C1 segment of cervical spinal cord (tissue), 14 donors: ENCODE measurements at places on chromosomes 3 and 15.

DNA sequence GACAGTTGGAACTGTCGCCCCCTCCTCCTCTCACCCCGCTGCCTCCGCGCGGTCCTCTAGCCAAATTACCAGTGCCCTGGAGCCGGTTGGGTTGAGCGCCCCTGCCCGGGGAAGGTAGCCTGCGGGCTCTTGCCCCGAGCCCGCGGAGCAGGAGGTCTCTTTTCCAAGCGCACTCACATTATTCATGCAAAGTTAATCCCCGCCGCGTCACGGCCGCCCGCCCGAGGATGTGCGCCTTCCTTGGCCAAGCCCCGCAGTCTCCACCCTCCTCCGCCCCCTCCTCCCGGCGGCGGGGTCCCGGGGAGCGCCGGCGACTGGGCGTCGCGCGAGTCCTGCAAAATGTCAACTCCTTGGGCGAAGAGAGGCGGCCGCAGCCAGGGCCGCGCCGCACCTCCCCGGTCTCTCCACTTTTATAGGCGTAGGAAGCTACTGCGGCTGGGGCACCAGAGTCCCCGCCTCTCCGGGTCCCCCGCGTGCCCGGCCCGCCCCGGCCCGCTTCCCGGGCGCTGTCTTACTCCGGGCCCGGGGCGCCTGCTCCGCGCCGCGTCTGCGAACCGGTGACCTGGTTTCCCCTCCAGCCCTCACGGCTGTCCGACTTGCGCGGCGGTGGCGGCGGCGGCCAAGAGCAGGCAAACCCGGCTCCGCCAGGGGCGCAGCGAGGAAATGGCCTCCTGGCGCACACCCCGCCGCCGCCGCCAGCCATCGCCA lies at the start of gene THRB:
Gene THRB (minus strand): TSS at position 233 of the 708 bp plus-strand sequence.
- peak; percentile 80 for DNase-seq

GRCh38 chr3:133065193-133065961 lies 27.2 kb downstream of the TMEM108 start:
- DNase-seq: no peak

DNA sequence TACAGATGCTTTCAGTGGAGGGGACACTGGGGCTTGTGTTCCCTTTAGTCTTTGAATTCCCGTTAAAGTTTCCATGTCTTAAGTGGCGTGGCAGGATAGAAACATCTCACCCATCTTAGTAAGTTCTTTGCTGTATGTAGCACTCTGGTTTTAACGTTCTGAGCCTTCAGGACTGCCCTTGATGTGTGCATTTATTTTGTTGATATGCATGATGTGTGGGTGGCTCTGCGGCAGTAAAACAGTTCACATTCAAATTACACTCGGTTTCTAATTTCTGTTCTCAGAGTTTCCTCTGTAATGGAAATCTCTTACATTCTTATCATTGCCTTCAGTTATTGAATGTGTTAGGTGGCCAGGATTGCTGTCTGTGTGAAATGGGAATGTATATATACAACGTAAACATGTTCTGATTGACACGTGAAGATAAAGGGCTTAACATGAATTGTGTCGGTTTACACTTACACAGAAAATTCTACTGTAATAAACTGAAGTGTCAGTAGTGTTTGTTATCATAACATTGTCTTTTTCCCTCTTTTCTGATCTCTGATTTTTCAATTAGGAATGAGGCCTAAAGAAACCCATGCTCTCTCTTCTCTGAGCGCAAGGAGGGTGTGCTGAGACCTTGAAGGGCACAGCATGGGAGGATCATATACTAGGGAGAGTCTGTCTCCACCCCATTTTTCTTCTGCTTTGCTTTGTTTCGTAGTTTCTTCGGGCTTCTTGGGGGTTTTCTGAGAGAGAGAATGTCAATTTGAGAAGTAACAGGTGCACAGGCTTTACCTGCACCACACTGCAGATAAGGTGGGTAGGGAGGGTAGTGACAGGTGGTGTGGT lies 51.5 kb downstream of the IGF1R start:
- no peak for DNase-seq

DNA sequence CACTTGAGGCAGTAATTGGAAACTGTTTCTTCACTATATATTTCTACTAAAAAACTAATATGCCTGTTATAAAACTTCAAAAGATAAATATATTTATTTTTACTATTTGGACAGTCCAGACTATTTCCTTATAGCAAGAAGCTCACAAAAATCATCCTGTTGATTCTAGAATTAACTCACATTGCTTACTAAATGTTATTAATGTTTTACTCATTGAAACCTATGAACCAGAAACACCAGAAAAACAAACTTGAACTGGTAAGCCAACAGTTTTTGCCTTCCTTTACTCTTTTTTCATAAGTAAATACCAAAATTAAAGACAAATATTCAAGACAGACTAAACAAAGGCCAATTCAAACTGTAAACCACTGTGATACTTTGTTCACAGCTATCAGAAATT lies 26.4 kb downstream of the TOMM70 start:
- DNase-seq: no peak

DNA sequence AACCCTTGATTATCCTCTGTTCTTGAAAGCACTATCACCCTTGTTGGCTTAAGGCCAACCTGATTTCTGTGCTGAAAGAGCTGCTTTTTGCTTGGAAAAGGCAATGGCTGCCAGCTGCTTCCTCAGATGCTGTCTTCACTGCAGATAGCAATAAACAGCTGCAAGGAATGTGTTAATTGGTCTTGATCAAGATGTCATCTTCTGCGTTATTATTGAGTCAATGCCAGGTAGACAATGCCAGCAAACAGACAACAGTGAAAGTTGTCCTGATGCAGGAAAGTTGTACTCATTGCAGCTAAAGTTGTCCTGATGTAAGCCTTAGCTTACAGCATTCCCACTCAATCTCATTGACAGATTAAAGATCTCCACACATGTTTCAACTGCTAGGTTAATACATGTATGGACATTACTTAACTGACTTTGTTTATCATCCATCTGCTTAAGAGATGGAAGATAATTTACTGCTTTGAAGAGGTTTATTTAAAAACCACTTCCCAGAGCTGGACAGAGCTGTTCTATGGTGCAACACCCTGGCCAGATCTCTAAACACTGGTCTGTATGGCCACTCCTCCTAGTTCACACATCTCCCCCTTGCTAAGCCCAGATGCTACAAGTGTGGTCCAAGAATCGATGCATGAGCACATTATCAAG lies 251.0 kb upstream of the MCTP2 start:
- DNase-seq: no peak

DNA sequence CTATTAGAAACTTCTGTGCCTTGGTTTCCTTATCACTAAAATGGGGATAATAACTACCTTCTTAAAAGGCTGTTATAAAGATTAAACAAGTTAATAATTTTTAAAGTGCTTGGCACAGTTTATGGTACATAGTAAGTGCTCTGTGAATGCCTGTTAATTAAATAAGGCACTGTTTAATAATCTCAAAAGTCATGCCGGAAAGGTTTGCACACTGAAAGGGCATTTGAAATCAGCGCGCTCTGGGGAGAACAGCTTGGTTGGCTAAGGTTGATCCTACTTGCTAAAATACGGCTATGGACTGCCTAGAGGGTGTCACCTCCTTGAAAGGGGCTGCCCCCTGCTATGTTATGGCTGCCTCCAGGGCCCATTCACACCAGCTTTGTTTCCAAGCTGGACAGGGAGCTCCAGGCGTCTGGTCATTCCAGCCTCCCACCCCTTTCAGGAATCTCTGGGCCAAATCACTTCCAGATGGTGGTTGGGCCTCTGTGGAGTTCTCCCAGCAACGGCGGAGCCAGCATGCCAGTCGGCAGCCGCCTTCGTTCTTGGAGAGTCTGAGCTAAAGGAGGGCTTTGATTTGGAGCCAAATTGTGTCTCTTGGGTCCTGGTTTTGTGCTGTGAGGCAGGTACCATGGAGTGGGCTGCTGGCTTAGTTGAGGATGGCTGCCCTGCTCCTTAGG lies 5.9 kb downstream of the FLNB start:
- no peak for DNase-seq

GRCh38 chr3:179391906-179392305 lies 44.4 kb downstream of the MFN1 start:
- DNase-seq: no peak

- DNase-seq: peak; percentile 70
Observed at GRCh38 chr3:155805802-155806618, at the start of gene C3orf33. C3orf33 (minus strand) TSS chr3:155806278; CDS start chr3:155806252, 26 bp downstream.

DNA sequence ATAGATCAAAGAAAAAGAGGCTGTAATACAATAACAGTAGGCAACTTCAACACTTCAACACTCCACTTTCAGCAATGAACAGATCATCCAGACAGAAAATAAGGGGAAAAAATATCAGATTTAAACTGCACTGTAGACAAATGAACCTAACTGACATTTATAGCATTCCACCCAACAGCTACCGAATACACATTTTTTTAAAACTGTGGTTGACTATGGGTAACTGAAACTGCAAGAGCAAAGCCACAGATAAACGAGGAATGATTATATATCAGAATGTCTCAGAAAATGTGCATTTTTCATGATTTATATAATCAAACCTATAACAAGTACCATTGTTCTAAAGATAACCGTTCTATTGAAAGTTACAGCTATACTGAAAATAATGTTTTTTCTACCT lies 514.9 kb upstream of the DPPA4 start:
- DNase-seq: no peak

- DNase-seq: no peak
Observed at GRCh38 chr3:112682361-112682760, 41.4 kb upstream of the CCDC80 start.

- no peak for DNase-seq
Observed at GRCh38 chr3:134083626-134084241, 54.0 kb upstream of the SLCO2A1 start.

DNA sequence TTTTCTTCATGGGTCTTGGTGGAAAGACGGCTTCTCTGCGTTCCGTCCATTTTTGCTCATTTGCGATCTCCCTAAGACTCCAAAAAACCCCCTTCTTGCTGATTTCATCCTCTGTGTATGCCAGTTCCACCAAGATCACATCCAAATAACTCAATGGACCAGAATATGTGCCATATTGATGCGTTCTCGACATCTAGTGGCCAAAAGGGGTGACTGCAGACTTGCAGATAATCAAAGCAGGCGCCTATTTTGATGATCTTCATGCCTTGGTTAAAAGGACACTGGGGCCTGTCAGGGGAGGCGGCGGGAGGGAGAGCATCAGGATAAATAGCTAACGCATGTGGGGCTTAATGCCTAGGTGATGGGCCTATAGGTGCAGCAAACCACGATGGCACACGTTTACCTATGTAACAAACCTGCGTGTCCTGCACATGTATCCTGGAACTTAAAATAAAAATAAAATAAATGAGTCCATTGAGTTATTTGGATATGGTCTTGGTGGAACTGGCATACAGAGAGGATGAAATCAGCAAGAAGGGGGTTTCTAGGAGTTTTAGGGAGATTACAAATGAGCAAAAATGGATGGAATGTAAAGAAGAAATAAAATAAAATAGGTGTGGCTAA lies 104.2 kb upstream of the RAD18 start:
- peak; percentile 16 for DNase-seq

DNA sequence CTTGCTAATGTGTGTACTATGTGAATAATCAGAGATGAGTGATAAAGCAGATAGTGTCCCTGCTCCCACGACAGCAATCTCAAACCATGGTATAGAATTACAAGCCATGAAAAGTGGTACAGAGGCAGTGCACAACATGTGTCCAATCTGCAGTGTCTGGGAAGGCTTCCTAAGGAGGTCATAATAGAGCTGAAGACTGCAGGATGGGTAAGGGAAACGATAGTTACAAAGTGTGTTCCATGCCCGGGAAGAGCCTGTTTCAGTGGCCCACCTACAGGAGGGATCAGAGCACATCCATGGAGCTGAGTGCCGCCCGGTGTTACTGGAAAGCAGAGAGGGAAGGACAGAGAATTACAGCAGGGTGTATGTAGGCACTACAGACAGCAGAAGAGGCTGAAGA lies 48.9 kb downstream of the PAK2 start:
- DNase-seq: no peak

DNA sequence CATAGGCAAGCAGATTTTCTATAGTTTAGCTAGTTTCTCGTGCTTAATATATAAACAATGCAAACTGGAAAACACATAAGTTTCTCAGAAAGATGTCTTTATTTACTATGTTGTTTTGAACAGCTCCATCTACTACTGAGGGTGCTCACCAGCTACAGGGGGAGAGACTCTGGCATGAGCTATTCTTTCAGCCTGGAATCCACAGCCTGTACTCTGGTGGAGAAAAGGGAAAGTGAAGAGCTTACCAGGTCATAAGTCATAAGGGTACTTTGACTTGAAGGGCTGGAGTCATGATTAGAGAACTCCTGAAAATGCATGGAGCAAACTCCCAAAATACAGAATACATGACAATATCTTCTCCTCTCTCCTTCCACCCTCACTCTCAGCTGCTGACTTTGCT lies 4.4 kb upstream of the AVEN start:
- DNase-seq: no peak

DNA sequence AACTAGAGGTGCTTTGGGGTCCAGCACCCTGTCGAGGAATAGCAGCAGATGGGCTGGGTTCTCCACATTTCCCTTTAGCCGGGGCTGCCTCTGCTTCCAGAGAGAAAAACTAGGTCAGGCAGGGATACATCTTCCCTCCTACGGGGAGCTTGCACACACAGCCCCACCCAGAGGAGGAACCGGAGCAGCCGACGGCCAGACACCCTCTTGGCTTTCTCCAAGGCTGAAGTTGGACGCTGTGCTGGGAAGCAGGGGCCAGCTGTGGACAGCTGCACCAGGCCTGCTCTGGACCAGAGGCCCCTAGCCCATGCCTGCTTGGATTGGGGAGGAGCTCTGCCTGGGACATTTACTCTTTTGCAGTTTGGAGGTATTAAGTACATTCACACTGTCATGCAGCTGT lies 44.7 kb upstream of the NR2C2 start:
- DNase-seq: no peak

DNA sequence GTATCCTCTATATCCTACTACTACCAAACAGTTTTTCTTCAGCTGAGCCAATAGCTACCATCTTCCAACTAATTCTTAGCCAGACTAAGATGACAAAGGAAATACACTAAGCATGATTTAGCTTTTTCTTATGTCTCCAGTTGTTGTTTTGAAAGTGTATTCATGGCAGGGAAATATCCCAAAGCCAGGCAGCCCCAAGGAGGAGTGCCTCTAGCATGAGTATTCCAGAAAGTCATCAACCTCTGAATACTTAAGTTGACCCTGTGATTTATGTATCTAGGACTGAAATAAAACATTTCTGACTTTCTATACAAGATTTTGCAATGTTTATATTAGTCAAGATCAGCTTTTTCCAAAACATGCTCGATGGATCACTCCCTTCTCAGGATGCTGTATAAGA lies 449.1 kb downstream of the IL5RA start:
- DNase-seq: no peak
